Gastroesophageal sphincter (tissue), 4 donors: ENCODE measurements at places on chromosomes 3 and 15. TPM values are rescaled to one million over a fixed set of nuclear protein-coding genes. Genes with fewer than 3 reads are reported as not detected.

DNA sequence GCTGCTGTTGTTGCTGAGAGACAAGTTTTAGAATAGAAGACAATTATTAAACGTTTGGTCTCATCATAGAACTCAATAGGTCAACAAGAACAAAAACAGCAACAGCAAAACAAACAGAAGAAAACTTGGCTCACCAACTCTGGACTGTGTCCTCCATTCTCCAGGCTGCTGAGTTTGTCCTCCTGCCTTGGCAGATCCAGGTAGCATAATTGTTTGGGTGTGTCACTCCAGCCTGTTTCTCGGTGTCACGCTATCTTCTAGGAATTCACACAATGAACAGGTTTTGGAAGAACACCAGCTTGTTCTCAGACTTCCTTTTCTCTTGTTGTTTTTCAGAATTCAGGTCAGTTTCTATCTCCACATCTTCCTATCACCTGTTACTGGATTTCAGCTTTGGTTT, 34.7 kb downstream of the ARRDC4 start:
- no peak for ATAC-seq

- no peak for ATAC-seq
These were observed 297.7 kb downstream of the LRTM1 start for GRCh38 chr3:54630101-54630623.

GRCh38 chr3:34225821-34226366, 427.5 kb downstream of the PDCD6IP start:
- no peak for ATAC-seq

DNA sequence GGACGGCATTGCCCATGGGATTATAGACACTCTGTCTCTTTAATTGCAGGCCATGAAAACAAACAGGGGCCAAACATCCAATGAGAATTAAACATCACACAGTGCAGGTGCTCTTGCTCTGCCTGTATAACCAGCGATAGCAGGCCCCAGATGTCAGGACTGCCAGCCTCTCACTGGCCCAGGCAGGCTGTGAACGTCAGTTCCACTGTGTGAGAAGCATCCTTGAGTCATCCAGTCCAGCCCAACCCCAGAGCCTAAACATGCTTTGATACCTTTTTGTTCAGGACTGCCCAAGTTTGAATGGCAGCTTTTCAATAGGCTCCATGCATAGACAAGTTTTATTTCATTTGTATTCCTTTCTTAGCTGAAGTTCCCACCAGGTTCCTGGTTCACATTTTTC, 189.8 kb downstream of the SLCO3A1 start:
- no peak for ATAC-seq

- no peak for ATAC-seq
These were observed 760 bp downstream of the FANCI start for GRCh38 chr15:89244574-89244903.

GOLGA8S gene
- total RNA-seq = 0.40 TPM

DNA sequence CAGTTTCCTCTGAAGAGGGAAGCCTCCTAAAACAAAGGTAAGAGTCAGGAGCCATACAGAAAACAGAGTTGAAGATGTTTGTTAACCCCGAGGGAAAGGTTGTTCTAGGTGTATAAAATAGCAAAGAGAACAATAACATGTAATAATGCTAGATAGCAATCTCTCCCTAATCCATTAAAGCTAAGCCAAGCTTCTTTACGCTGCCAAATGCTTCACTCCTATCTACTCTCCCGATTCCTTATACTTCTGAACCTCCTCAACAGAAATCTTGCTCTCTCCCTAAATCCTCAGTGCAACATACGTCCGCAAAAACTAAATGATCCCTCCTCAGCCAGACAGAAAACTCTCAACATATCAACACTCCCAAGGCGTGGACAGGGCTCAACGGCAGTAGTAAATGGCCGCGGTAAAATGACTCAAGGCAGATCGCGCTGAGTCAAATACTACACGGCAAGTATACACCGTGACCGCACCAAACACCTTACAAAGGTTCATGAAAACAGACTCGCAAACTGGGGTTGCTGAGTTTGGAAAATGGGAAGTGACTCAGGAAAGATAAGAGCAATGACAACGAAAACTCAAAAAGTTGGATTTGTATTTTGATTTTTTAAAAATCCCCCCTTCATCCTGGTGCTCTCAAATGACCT, 682 bp downstream of the CLDND1 start:
- peak; percentile 29 for ATAC-seq

DNA sequence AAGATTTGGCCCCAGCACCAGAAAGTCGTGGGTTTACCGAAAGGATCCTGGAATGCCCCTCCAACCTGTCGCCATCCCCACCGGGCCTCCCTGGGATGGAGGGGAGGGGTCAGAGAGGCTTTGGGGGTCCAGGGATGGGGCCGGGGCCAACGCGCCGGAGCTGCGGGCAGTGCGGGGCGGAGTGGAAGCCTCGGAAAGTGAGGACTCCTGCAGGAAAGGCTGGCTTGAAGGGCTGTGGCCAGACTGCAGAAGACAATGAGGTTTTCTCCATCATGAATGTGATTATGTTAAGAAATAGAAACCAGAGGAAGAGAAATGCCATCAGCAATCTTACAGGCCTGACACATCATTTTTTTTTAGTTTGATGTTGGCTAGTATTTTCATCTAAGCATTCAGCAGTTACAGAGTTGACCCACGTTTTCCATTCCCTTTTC, 738 bp downstream of the YEATS2 start:
- peak; percentile 35 for ATAC-seq
